SW 1271 (cell line): ENCODE measurements at places on chromosomes 16 and 17.

- no peak for DNase-seq
These were observed 37.0 kb downstream of the RAI1 start for GRCh38 chr17:17718251-17718650.

GRCh38 chr16:79009896-79010295, 590.6 kb downstream of the MAF start:
- no peak for DNase-seq

DNA sequence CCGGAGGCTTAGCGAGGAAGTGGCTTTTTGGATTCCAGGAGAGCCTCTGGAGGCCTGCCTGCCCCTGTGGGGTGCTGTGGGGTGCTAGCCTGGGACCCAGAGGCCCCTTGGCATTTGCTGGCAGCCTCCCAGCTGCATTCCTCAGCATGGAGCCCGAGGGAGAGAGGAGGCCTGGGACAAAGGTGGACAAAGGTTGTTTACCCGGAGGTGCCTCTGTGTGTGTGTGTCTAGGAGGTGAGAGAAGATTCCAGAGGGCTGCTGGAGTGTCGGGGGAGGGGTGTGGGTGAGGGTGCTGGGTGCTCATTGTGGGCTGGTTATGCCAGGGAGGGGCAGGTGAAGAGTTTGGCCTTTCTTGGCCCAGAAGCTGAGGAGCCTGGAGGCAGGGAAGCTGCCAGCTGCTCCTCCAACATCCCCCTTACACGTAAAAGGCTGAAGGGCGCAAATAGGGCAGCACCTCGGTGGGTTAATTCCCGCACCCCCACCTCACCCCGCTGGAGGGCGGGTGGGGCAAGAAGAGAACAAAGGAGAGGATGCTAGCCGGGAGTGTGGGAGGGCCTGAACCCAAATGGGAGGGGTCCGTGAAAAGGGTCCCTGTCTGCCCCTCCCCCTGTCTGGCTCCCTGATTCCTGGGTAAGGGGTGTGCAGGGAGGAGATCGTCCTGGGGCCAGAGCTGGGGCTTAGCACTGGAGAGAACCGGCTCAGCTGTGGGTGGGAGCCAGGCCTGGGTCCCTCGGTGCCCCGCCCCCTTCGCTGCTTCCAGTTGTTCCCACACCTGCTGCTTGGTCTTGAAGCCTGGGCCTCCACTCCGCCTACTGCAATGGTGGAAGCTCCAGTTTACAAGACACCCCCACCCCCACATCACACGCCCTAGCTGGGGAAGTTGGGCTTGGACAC, 9.9 kb downstream of the HEXIM2 start:
- DNase-seq = peak; percentile 44

GRCh38 chr17:75153780-75154194, 525 bp downstream of the JPT1 start:
- DNase-seq = no peak

DNA sequence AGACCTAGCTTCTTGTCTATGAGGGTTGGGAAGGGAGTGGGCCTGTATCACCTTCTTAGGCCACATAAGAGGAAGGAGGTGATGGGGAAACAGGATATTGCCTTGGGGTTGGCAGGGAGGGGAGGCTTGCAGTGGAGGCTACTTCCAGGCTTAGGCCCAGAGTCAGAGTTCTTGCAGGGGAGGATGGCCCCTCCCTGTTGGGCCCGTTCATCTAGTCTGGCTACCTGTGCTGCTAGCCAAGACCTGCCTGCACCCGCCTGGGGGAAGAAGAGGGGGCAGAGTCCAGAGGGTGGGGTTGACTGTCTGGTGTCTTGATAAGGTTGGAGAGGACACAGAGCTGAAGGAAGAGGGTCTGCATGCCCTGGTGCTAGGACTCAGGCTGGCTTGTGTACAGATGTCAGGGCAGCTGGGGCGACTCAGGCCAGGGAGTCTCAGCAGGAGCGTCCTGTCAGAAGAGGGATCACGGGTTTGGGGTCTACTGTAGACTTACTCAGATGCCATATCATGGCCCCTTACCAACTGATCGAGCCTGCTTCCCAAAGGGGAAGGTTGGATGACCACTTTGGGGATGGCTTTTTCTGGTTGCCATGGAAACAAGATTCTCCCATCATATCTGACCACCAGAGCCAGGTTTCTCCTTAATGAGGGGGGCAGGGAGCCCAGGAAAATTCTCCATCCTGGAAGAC, 5.3 kb downstream of the KDM6B start:
- no peak for DNase-seq

DNA sequence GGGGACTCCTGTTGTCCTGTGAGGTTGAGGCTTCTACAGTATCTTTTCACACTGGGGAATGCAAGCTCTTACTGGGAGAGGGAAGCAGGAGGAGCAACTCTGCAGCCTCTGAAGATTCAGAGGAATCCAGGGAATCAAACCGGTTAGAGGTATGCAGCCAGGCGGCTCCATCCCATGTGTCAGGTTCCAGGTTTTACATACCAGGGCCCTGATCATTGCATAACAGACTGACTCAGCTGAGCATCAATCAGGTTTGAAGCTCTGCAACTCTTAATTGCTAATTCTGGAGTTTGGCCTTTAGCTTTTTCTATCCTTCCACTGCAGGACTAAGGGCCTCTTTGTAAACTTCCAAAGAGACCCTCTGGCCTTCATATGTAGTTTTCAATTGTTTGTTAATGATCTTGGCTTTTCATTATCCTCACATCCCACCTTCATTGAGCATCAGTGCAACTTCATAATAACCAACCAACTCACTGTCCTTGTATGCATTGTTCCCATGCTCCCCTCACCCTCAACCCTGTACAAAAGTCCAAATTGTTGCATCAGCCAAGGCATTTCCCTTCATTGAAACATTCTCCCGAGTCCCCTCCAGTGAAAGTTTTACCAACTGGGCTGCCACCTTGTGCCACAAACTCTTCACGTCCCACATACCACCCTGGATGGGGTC, 59.7 kb upstream of the DHX40 start:
- DNase-seq = no peak

DNA sequence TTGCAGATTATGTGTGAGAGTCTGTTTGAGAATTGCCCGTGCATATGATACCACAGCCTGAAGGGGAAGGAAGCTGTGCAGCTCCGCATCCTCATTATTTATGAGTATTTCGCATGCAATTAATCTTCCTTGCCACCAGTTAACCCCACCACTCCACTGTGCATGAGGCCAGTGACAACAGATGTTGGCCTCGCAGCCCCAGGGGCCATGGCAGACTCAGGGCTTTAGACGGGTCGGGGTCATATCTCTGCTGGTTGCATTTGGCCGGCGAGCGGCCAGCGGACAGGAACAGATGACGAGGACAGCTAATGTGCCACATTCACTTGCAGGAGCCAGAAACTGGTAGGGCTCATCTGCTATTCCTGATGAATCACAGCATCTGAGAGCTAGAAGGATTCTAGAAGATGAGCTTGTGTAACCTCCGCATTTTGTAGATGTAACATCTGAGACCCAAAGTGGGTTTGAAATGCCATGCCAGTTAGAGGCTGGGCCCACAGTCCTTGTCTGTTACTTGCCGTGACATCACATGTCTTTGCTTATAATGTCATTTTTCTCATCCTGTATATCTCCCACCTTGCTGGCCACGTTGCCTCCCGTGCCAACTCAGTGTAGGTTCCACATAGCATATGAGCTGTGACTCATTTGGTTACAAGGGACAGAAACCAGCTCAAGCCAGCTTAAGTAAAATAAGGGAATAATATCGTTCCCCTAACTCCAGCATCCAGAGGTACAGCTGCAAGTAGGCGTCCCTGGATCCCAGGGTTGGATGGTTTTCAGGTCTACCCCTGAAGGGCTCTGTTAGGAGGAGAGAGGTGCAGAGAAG, 137.2 kb downstream of the SNX29 start:
- DNase-seq = no peak

DNA sequence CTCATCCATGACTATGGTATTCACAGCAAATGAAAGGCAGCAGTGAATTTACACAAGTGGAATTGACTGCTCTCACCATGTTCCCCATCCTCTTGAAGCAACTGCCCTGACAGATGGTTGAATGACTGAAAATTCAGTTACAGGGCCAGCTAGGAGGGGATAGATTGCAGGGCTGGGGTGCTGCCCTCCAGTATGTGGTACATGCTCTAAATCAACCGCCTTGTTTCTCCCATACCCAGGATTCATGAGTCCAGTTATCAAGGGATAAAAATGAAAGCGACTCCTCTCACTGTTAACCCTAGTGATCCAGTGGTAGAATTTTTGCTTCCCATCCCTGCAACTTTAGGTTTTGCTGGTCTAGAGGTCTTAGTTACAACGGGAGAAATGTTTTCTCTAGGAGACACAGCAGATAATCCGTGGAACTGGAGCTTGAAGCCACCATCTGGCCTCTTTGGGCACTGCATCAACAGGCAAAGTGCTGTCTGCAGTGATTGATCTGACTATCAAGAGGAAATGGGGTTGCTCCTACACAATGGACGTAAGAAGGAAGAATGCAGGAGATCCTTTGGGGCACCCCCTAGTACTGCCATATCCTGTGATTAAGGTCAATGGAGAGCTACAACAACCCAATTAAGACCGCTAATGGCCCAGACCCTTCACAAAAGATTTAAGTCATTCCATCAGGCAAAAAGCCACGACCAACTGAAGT, 32.0 kb downstream of the SCPEP1 start:
- DNase-seq = peak; percentile 1

DNA sequence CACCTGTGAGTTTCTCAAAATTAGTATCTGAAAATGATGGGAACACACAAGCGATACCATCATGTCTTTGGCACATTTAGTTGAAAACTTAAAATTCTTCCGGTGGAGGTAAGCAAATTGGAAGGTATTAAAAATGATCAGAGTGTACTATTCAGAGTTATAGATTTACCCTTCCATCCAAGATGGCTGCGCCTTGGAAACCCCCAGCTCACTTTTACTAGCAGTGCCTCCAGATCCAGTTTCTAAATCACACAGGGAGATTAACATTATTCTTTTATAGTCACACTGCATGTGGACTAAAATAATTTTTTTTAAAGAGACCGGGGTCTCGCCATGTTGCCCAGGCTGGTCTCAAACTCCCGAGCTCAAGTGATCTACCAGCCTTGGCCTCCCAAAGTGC, 15.0 kb downstream of the PITPNC1 start:
- DNase-seq = no peak

- DNase-seq = no peak
These were observed 53.1 kb downstream of the HS3ST3B1 start for GRCh38 chr17:14353861-14354474.

DNA sequence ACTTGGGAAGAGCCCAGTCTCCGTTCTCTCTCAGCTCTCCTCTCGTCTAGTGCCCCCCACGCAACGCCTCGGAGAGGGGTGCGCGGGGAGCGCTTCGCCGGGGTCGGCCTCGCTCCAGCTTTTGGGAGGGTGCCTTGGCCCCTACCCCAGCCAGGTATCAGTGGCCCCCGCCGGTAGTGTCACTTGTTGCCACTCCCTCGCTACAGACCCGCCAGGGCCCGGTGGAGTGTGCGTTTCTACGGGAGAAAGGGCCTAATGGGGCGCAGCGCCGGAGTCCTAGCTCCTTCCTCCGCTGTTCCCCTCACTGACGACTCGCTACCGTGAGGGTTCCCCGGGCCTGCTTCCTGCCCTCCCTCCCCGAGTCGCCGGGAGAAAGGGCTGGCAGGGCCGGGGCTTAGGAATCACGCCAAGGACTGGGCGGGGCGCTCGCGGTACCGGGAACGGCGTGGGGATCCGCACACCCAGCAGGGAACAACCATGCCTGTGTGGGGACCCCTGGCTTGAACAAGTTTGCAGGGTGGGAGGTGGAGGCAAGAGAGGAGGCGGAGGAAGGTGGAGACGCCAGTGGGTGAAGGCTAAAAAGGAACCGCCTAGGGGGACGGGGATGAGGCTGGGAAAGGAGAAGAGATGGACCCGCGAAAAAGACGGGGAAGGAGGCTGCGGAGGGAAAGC, 997 bp upstream of the CDH11 start:
- DNase-seq = no peak

DNA sequence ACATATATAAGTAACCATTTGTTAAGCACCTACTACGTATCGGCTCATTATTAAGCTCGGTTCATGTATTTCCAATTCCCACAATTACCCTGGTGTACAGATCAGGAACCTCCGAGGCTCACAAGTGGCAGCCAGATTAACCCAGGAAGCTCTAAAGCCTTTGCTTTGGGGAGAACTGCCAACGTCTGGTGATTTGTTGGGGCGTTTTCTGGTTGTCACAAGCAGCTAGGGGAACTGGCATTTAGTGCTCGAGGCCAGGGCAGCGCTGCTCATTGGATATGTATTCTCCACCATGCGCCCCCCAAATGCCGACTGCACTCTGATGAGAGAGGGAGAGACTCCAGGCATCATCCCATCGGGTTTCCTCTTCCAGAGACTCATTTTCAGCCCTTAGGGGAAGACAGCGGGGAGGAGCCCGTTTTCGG, 541 bp downstream of the ZNF18 start:
- peak; percentile 39 for DNase-seq

DNA sequence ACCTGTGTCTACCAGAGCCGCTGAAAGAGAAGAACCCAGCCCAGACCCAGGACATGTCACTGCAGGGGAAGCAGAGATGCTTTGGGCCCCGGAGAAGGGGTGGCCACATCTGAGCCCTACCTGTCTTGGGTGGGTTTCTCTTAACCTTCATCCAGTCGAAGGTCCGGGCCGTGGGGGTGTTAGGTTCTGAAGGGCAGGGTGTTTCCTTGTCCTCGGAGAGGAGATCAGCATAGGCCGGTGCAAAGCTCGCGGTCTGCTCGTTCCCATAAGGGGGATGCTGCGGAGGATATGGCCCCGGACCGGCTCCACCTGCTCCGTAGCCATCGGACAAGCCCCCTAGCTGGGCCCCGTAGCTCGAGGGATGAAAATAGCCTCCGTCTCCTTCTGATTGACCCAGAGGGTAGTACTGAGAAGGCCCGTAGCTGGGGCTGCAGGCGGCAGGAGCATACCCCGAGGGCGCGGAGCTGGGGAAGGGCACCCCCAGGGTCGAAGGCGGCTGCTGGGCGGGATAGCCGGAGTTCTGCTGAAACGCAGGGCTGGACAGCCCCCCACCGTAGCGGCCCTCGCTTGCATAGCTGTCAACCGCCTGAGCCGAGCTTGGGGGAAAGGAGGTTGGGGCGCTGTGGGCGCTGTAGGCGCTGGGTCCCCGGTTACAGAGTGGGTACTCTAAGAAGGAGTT, 464 bp downstream of the HOXB1 start:
- DNase-seq = no peak

- no peak for DNase-seq
These were observed 175.0 kb downstream of the IRF8 start for GRCh38 chr16:86073763-86074493.

GRCh38 chr16:24009955-24010354, 174.2 kb downstream of the PRKCB start:
- no peak for DNase-seq
